ENCODE measurements at places on chromosomes 13 and 19.

DNA sequence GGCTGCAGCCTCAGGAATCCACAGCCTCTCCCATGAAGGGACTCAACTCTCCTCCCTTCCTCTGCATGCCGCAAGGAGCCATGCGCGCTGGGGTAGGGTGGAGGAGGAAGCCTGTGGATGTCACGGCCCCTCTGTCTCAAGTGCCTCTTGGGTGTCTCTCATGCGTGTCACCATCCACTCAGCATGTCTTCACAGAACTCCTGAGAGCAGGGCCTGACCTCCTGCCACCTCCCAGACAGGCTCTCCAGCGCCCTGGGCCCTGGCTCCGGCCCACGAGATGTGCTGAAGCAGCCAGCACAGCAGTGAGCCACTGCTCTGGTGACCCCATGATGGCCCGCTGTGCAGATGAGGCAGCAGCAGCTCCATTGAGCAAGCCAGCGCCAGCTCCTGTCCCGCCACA, 25.9 kb upstream of the SPACA7 start:
- no peak for DNase-seq

- DNase-seq: no peak
Observed at GRCh38 chr13:99357131-99357596, 50.0 kb upstream of the GPR183 start.

- DNase-seq: peak; percentile 74
Observed at GRCh38 chr19:35154525-35155406, at the start of gene FXYD5. TSS of gene FXYD5 (plus strand) at chr19:35154735. CDS start at chr19:35155551, 816 bp downstream.

- no peak for DNase-seq
Observed at GRCh38 chr19:56105090-56105701, 15.9 kb downstream of the ZNF787 start.

GRCh38 chr19:53517114-53517741, 20.7 kb upstream of the ZNF331 start:
- DNase-seq: no peak

DNA sequence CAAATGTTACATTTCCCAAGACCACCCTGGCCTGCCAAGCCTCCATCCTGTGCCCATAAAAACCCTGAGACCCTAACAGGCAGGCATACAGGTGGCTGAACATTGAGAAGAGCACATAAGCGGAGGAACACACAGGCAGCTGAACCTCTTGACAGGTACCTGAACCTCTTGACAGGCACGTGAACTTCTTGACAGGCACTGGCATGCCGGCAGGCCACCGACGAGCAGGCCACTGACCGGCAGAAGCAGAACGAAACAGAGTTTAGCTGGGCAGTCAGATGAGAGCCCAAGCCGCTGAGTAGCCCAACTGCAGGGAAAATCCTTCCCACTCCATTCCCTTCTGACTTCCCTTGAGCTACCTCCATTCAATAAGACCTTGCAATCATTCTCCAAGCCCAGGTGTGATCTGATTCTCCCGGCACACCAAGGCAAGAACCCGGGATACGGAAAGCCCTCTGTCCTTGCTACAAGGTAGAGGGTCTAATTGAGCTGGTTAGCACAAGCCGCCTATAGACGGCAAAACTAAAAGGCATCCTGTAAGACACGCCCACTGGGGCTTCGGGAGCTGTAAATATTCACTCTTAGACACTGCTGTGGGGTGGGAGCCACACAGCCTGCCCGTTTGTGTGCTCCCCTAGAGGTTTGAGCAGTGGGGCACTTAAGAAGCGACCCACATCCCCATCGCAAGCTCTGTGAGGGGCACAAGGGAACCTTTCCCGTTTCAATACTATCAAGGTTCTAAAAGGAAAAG, 2613.9 kb upstream of the PCDH20 start:
- DNase-seq: no peak

- DNase-seq: peak; percentile 9
Observed at GRCh38 chr13:75687150-75687763, 51.1 kb downstream of the LMO7 start.

GRCh38 chr13:26601669-26602068, 44.2 kb downstream of the WASF3 start:
- peak; percentile 36 for DNase-seq

DNA sequence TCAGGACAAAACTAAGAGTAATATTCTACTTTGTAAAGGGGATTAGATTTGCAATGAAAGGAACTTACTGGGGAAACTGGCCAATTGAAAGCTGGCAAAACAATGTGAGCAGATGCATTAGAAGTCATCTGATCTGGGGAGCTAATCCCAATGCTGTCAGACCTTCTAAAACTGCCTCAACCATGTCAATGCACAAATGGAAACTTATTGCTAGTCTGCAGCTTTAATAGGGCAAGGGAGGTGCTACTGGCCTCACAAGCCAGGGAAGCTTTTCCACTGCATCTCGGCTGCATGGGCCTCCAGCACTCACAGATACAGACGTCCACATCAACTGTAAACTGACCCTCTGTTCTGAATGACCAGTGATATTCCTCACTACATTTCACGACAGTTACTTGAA, 154.2 kb downstream of the LHFPL6 start:
- no peak for DNase-seq

DNA sequence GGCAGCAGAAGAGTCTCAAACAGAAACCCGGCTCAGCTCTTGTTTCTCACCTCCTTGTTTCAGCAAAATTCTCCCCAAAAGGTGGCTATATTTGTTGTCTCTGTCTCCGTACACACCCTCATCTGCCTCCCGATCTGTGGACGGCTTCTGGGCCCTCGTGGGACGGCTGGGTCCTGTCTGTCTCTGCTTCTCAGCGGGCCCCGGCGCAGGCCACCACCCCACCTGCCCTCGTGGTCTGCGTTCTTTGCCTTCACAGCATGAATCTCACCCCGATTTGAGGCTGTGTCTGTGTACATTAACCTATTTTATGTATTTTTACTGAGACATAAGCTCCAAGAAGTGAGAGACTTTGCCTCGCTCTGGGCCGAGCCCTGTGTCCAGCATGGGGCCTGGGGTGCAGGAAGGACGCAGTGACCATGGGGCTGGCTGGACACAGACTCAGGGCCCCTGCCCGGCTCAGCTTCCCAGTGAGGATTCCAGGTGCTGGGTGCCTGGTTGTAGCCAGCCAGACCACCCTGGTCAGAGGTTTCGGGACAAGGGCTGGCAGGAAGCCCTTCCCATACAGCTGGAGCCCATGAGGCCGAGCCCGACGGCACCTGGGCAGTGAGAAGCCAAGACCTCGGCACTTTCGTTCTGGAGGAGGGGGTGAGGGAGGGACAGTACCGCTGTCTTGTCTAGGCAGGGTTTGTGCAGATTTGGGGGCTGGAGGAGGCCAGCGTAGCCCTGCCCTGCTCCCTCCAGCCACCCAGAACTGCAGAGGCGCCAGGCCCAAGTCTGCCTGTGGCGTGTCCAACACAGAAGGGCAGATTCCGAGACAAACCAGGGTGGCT, 78.5 kb upstream of the MCF2L start:
- no peak for DNase-seq

DNA sequence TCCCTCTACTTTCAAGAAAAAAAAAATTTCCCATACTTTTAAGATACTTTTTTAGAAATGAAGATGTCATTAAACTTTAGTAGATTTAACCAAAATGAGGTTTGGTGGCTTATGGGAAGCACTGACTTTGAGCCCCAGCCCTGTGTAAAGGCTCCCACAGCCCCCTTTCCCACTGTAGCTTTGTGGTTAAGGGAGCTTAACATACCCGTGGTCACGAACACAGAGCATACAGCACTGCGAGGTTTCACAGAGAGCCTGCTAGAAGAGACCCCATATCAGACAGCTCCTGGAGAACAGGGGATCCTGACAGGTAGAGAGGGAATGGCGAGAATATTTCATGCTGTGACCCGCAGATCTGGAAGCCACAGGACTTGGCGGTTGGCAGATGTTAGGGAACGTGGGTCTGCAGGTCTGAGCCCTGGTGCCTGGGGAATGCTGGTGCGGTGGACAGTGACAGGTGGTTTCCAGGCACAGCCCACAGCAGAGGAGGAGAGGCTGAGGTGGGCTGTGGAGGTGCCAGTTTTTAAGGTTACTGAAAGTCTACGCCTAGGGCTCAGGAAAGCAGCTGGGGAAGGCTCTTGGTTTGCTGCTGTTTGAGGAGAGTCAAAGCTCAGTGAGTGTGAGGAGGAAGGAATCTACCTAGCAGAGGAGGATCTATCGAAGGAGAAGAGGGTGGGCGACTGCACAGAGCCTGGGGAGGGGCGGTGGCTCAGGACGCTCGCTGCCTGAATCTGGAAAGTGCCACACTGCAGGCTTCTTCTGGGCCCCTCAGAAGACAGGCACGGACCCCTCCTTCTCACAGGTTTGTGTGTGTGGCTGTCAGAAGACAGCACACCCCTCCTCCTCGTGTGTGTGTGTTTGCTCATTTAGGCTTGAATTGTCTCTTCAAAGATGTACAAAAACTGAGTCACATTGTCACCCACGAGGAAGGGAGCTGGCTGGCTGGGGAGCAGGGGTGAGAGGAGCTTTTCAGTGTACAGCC, 49.9 kb downstream of the SLC7A9 start:
- no peak for DNase-seq

DNA sequence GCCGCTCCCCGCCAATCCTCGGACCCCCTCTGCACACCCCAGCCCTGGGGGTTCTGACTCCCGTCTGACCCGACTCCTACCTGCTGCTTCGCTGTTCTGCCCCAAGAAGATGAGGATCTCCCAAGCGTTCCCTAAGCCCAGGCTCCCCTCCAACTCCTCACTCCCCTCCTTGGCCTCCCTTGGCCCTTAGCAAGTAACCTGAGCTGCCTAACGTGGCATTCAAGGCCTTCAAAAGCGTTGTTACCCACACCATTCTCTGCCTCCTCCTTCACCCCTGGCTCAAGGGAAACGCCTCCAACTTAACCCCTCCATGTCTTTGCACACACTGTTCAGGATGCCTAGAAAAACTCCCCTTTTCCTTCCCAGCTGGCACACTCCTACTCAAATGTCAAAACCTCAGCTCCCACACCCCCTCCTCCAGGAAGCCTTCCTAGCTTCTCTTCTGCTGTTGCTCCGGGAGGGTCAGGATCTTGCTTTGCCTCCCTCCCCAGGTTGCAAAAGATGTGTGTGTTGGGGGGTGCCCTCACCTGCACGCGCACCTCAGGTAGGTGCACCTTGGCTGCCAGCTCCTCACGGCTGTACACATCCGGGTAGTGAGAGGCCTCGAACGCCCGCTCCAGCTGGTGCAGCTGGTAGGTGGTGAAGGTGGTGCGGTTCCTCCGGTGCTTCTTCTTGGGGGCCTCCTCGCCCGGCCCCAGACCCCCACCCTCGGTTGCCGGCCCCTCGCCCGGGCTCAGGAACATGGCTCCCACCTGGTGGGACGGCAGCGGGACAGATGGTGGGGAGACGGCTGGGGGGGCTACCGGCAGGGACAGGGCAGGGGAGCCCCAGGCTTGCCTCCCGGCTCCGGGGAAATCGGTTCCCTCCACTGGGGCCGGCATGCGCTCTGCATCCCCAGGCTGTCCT, 775 bp downstream of the RAX2 start:
- DNase-seq: no peak

- DNase-seq: peak; percentile 57
Observed at GRCh38 chr13:45325806-45326205, 15.2 kb downstream of the TPT1 start.

DNA sequence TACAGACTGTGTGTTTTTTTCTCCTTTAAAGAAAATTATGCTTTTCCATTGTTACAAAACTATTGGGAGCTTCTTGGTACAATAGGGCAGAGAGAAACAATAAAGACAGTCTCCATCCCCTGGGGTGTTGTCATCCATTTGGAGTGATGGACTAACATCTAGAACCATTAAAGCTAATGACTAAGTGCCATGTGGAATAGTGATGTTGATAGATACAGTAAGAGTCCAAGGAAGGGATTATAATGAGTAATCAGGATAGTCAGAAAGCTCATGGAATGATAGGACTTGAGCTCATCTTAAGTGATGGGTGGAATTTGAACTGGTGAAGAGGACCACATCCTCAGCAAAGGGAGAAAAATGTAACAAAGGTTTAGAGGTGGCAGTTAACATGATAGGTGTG, 24.1 kb upstream of the FRY start:
- no peak for DNase-seq

- DNase-seq: no peak
Observed at GRCh38 chr13:21234526-21234925, 58.1 kb downstream of the MRPL57 start.

DNA sequence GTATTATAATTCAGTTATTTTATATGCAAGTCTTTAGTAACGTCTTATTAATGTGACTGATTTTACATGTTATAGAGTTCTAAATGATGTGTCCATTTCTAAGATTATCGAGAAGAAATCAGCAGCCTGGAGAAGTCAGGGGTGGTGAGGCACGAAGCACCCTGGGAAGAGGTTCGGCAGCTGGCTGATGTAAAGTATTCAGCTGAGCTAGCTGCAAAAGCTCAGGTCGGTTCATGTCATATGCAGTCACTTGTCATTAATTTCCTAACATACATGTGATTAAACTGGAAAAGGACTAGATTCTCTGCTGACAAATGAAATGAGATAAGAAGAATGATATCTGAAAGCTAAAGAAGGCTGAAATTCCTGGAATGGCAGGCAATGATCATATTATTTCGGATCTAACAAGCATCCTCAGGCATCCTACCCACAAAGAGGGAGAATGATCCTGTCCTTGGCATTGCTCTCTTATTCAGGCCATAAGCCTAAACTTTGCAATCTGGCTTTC, 383.0 kb upstream of the SLITRK1 start:
- DNase-seq: no peak

DNA sequence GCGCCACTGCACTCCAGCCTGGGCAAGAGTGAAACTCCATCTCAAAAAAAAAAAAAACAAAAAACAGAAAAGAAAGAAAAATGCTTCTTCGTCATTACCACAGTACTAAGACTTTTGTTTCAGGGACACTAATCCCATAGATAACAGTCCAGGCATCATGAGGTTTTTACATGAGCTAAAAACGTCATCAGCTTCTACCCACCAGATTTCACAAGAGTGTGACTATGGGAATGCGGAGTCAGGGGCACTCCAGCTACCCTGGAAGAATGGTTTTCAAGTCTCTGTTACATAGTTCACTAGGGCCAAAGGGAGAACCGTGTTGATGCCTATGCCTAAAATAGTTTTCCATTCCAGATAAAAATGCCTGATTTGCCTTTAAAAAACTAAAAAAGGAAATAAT, 33.2 kb downstream of the RAB20 start:
- DNase-seq: no peak

GRCh38 chr19:39727070-39727800, 10.6 kb downstream of the CLC start:
- DNase-seq: no peak

DNA sequence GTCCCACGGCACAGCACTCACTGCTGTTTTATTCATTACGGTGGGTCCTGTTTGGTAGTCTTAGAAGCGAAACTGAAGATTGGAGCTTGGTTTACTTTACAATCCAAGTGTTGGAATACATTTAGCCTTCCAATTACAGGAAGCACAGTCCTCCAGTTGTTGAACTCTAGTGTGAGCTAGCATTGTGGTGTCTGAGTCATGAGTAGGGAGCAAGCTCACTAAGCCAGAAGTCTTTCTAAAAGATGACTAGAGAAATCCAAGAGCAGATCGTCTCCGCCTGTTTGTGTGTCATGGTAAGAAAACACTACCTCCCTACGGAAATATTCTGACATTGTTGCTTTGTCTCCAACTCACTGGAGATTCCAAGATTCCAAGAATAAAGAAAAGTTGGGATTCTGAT, 10.1 kb upstream of the SHISA2 start:
- no peak for DNase-seq

DNA sequence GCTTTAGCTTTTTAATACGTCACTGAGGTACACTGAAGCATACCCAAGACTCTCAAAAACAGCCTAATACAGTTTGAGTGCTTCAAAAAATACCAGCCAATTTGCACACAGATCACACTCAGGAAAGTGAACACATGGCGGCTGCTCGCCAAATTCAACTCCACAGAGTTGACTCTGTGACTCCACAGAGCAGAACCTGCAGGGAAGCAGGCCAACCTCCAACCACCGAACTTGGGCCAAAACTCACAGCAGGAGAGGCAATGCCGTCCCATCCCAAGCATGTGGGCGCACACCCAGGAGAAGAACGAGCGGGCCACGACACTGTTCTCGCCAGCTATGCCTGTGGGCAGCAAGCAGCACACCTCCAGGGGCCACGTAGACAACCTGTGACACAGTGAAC, 21.1 kb downstream of the ELL start:
- no peak for DNase-seq
